Hair follicular keratinocyte (primary cell): ENCODE measurements at places on chromosomes 1 and 21. TPM values are rescaled to one million over a fixed set of nuclear protein-coding genes. Genes with fewer than 3 reads are reported as not detected.

Gene OPRD1
- not detected in 2 replicates for total RNA-seq

Gene OR2L13
- total RNA-seq: 0.08 and 0.23 TPM in 2 replicates

Gene LRRC8C
- 15.3 and 29.9 TPM in 2 replicates for total RNA-seq

Gene STX12
- total RNA-seq: 20.2 and 28.3 TPM in 2 replicates

Gene ACAP3
- 17.6 and 25.7 TPM in 2 replicates for total RNA-seq
